Smooth muscle cell of the brain vasculature (primary cell): ENCODE measurements at places on chromosomes 2 and 18.
A peak's percentile ranks its signal among the peaks of the same experiment; 100 is the strongest.

GRCh38 chr18:34993289-34993688, 47.9 kb upstream of the MAPRE2 start:
- DNase-seq: no peak

- no peak for DNase-seq
These were observed 82.2 kb upstream of the TNP1 start for GRCh38 chr2:216942016-216942415.

- no peak for DNase-seq
These were observed 38.0 kb upstream of the NEDD4L start for GRCh38 chr18:58005885-58006523.

DNA sequence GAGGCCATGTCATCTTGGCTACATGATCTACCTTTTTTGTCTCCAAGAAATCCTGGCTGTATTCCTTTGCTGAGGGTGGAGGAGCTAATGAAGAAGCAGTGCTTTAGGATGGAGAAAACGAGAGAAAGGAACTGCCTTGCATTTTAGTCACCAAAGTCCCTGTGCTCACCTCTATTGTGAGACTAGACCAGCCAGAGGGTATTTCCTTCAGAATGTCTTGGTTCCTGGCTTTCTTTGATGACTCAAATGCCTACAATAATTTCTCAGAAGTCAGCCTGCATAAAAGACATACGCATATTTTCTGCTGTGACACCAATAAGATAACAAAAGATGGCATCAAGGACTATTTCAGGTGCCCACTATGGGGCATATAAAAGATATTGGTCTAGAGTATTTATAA, 10.8 kb downstream of the SF3B6 start:
- no peak for DNase-seq

GRCh38 chr18:79914614-79915160, 36.8 kb downstream of the SLC66A2 start:
- DNase-seq: no peak

DNA sequence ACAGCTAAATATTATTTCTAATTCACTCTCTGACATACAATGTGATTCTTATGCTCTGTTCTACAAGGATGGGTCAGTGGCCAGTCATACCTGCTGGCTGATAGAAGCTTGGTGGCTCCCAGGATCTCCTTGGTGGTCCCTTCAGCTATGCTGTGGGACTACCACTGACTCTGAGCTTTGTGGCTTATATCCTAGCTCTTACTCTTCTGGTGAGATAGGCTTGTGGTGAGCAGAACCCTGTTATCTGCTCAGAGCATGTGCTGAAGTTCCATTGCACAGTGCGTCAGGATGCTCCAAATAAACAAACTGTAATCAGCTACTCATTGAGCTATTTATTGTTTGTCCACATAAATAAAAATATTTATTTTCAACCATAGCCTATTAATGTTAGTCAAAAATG, 51.7 kb downstream of the MFSD6 start:
- DNase-seq: no peak

DNA sequence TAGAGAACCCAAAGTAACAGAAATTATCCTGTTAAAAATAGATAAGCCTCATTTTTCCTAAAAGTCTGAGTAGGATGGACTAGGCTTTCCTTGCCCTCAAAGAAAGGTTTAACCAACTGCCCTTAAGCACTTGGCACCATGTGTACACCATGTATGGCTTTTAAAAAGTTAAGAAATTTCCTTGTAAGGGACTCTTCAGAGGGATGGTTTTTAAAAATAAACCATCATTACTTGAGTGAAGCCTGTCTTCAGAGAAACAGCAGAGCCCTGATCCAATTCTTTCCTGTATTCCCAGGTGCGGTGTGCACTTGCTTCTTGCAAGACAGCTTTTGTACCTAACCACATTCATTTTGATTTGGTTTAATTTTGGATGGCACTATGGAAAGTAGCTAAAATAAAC, 1.1 kb upstream of the NEMP2 start:
- DNase-seq: no peak

DNA sequence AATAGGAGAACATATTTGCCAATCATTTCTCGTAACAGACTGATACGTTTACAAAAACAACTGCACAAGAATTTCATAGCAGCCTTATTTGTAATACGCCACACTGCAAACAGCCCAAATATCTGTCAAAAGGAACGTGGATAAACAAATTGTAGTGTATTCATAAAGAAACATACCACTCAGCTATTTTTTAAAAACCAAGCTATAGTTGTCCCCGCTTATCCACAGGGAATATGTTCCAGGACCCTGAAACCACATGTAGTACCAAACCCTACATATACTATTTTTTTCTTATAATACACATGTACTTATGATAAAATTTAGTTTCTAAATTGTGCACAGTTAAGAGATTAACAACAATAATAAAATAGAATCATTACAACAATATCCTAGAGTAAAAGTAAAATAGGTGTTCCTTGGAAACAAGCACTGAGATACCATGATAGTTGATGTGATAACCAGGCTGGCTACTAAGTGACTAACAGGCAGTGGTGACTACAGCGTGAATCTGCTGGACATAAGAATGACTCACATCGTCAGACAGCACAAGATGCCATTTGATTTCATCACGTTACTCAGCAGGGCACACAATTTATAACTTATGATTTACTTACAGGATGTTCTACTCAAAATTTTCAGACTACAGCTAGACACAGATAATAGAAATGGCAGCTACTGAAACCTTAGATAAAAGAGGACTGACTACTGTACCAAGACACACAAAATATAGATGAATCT, 367.4 kb downstream of the NCKAP5 start:
- DNase-seq: peak; percentile 23

DNA sequence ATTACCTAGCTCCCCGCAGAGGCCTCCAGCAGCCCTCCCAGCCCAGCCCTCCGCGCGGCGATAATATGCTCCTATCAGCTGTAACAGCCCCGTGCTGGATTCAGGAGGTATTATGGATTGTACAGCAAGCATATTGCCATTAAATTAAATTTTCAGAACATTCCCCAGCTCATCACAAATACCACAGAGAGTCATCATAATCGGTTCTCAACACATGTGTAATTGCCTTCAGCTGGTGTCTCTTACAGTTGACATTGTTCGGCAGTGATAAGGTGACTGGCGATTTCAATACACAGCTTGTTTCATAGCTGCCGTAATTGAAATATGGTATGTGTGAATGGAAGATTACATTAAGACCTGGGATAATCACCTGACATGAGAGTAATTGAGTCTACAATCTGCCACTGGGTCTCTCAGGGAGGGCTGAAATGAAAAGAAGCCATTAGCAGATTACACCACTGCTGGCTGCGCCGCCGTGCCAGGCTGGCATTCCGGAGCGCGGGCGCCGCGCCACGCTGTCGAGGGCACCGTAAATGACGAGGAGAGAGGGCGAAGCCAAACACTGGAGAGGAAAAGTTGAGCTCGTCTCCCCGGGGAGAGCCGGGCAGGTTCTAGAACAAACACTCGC, 549.4 kb upstream of the SALL3 start:
- DNase-seq: no peak

DNA sequence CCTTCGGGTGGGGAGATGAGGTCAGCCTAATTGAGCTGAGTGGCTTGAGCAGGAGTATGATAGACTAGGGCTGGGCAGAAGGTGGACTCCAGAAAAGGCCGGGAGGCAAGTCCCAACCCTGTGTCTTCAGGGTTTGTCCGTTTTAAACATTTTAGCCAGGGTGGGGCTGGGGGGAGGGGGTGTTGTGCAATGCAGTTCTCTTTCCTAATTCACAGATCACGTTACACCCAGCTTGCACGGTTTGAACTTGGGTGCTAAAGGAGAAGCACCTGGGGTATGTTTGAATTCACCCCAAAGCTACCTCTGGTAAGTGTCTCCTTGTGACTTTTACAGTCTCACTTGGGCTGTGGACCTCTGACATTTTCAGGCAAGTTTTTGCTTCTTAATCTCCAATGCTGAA, 233.3 kb downstream of the AGAP1 start:
- no peak for DNase-seq

DNA sequence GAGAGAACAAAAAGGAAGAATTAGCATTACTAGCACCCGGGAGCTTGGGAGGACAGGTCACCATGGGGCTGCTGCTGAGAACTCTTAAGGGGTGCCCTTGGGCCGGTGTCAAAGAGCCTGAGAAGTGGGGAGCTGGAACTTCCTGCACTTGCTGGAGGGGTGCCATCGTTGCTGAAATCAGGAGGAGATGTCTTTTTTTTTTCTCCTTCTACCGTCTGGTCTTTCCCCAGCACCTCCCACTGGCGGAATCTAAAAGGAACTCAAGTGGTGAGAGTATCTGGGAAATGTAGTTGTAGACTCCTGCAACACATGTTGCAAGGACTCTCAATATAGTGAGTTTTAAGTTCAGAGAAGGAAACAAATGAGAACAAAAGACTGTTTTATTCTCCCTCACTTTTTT, 6.1 kb upstream of the AMMECR1L start:
- no peak for DNase-seq

DNA sequence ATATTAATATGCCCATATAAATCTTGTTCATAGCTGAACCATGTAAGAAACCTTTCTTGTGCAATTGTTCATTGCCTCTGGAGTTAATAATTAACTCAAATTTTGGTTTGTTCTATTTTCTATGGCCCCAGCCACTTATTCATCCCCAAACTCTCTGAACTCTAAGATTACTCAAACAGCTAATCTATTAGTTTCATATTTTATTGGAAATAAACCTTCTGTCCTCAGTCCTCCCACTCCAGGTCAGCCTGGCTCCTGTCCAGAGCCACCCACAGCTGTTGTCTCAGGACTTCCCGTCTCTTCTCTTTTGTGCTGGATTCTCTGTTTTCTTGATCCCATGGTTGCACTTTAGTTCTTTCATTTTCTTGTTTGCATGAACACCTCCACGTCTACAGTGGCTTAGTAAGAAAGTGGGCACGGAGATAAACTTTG, 4.4 kb upstream of the RNF103 start:
- DNase-seq: no peak
